ENCODE measurements at places on chromosomes 3 and 15. TPM values are rescaled to one million over a fixed set of nuclear protein-coding genes. Genes with fewer than 3 reads are reported as not detected.

DNA sequence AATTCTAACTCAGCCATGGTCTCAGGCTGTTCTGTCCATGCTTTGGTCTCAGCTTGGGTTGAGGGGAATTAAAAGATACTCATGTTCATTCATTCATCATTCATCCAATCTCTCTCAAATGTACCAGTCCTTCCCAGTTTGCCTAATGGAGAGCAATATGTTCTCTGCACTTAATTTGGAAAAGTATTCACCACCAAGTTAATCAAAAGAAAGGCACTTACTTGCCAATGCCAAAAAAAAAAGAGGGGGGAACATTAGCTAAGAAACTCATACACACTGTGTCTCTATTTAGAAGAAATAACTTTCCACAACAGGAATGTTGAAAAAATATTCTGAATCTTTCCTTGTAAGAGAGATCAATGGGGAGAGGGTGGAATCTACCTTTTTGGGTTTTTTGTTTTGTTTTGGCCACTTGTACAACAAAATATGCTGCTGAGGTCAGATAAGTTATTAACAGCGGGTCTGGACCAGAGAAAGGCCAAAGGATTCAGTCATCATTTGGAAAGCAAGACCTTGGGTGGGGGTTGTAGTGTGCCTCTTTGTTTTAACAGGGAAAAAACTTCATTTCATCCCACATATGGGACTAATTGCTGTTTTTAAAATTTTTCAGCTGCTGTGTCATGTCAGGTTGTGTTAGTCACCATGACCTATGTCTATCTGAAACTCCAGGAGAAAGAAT is 152.3 kb downstream of the FBN1 start:
- DNase-seq = no peak

DNA sequence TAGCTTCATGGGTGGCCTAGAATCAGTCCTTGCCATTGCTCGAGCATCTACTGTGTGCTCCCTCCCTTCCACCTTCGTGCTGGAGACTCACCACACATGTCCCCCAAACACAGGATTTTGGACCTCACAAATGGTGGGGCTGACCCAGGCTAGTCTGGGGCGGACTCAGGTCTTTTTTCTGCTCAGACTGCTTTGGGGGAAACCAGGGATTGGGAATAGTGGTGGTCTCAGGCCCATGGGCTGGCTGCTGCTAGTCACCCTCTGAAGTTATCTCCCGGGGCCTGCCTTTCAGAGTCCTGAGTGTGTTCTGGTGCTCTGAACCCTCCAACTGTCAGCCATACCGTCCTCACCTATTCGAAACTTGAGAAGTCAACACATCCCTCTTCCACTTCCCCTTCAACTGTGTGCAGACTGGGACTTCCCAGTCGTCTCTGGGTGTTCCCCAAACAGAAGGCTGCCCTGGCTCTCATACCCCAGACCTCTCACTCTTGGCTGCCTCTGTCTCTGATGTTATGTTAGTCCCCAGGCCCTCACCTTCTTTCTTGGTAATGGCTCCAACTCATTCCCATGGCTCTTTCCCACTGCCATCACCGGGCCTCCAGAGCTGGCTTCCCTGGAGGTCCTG is 46.0 kb downstream of the PPCDC start:
- no peak for DNase-seq

GRCh38 chr3:126873416-126873815 is 109.5 kb upstream of the PLXNA1 start:
- DNase-seq = no peak

DNA sequence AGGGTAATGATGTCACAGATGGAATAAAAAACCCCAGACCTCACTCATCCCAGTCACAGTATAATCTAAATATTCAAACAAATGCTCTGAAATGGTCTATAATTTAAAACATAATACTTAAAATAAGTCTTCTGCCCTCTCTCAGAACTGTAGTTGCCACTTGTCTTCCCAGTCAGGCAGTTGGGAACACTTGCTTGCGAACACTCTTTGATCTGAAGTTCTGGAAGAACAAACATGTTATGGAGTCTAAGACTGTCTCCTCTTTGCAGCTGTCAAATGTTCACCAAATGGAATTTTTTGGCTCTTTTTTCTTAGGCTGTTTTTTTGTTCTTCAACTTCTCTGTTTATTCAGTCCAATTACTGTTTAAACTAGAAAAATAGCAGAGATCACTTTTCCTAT is 711.1 kb upstream of the GOLIM4 start:
- DNase-seq = no peak

DNA sequence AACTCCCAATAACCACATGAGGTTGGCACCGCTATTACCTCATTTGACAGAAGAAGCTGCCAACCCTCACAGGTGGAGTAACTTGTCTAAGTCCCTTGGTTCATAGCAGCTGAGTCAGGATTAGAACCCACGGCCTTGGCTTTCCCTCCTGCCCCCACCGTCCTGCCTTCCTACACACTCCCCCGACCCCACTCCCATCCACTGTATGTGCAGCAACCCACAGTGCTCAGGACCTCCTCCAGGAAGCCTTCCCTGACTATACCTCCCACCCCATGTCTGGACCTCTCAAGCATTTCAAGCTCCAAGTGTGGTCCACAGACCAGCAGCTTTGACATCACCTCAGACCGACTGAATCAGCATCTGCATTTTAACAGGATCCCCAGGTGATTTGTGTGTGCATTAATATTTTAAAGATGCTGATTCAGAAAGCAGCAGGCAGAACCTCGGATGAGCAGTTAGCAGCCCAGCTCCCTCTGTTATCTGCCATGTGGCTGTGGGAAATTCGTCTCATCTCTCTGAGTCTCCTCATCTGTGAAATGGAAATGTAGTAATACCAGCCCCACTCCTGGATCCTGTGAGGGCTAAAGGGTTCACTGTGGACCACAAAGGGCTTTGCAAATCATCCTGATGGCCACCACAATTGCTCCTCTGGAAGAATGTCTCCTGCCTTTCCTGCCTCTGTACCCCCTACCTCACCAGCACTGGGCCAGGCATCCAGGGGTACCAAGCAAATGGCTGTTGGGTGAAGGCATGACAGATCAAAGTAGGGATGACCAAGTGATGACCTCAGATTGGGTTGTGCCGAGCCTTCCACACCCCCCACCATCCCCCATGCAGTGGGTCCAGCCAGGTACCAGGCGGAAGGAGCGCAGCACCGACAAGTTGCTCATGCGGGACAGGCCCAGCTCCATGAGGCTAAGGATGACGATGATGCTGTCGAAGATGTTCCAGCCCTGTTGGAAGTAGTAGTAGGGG is 62.7 kb downstream of the SCN5A start:
- no peak for DNase-seq

DNA sequence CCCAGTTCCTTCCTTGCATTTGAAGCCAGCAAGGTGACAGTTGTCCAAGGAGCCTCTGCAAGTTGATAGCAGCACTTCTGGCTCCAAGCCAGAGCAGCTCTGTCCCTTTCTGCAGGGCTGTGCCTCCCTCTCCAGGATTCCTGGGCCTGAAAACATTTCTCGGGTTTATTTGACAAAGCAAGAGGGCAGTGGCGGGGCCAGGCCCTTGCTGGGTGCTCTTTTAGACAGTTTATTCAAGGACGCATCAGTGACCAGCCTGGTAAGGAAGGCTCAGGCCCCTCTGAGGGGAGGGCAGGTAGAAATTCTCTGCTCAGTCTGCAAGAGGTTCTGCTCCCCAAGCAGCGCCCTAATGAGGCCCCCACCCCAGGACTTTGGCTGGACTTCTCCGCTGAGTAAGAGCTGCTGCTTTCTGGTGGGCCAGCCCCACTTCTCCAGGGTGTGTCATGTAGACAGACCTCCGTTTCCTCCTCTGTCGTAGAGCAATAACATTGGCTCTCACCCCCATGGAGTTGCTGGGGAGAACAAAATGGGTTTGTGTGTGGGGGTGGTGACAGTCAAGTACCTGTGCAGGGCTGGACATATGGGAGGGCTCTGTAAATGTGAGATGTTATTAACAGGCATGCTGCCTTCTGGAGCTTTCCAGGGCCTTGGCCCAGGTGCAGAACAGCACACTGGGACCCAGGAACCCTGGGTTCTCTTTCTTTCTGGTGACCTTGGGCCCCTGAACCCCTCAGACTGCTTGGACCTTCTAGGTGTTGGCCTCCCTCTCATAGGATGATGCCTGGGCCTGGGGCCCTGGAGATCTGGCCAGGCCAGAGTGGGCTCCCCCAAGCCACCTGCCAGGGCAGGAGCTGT is 146.2 kb upstream of the TLE3 start:
- peak; percentile 36 for DNase-seq

DNA sequence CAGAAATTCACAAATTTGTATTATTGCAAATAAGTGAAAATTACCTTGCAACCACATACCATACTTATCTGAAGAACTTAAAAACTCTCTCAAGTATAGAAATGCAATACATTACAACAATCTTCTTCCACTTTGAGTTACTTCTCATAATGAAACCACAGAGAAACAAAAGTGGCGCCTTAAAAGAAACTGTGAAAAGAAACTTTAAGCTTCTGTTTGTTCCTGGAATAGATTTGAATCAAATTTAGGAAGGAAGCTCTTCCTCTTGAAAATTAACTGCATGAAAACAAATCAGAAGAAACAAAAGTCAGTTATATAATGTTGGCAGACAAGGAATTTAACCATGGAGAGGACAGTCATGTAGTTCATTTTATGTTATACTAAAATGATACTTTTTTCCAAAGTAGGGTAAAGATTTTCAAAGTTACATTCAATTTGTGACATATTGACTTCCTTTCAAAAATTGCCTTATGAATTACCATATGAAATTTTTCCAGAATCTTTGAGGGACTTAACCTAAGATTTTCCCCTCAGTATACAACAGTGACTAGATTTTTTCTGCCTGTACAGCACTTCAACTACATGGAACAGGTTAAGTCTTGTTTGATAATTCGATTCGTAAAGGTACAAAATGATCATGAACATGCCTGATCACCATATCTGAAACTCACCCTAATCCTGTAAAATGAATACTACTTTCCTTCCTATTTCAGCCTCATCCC is 57.6 kb upstream of the TNFSF10 start:
- DNase-seq = no peak

DNA sequence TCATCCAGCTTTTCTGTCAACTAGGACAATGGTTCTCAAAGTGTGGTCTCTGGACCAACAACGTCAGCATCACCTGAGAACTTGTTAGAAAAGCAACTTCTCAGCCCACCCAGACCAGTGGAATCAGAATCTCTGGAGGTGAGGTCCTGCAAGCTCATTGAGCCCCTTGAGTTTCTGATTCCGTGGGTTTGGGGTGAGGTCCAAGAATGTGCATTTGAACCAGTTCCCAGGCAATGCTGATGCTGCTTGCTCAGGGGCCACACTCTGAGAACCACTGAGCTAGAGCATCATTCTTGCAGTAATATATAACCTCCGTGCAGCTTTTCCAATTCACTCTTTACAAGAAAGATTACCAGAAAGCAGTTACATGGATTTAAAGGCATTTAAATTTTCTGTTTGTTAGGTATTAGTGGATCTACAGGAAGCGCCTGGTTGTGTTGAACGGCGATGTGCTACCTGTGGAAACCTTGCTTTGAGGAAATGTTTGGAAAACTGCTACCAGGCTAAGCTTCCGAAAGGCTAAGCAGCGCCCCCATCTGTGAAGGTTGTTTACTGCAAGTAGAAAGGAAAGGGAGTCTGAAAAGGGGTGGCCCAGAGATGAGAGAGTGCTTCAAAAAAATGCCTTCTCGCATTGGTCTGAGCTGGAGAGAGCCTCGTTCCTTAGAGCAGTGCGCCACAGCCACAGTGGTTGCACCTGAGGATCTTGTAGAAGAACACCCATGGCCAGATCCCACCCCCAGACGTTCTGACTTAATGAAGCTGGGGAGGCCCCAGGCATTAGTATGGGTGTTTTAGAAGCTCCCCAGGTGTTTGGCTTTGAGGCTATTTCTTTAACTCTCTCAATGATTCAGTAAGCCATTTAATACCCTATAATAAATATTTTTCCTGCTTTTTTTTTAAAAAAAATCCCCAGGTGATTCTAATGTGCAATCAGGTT is 50.0 kb downstream of the RLBP1 start:
- DNase-seq = peak; percentile 66

GRCh38 chr15:81939604-81940440 is 106.0 kb downstream of the MEX3B start:
- DNase-seq = no peak

GRCh38 chr3:30826531-30826942 is 67.9 kb downstream of the GADL1 start:
- peak; percentile 86 for DNase-seq

GRCh38 chr15:66293419-66294156 is at the start of gene DIS3L:
Gene DIS3L, plus strand, starts transcription at chr15:66293568. Its CDS starts 29 bp downstream, at chr15:66293597.
- peak; percentile 60 for DNase-seq

DNA sequence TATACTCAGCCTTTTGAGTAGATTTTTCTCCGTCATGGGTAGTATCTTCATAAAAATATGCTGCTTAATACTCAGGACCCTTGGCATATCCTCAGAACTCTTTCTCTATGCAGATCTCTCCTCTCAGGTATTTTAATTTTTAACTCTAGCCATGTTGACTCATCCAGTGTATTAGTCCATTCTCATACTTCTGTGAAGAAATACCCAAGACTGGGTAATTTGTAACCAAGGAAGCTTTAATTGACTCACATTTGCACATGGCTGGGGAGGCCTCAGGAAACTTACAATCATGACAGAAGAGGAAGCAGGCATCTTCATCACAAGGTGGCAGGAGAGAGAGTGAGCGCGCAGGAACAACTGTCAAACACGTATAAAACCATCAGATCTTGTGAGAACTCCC is 129.3 kb upstream of the CD96 start:
- no peak for DNase-seq

DNA sequence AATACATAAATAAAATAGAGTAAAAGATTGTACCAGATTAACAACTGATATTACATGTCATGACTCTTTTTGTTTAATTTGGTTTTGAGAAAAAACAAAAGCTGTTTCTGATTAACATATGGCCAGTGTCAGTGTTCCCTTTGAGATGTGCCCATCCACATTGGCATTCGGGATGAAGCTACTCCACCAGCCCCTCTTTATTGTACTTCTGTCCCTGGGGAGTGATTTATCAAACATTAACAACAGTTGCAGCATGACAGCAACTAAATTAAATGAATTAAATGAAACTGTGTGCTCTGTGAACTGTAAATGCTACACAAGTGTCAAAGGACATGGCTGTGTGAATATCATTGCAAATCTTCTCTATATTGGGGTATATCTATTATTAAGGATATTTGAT is 25.9 kb upstream of the MTMR10 start:
- DNase-seq = no peak

- peak; percentile 62 for DNase-seq
Observed at GRCh38 chr3:197590313-197590962, 34.7 kb upstream of the BDH1 start.

HTR3E gene
- not detected for total RNA-seq

CDHR4 gene
- not detected for total RNA-seq

REC114 gene
- not detected for total RNA-seq

All from G401 (cell line).